Stimulated activated CD8-positive, alpha-beta memory T cell treated with anti-CD3 and anti-CD28 coated beads, Interleukin-7, amount 100 ng/mL, for 24 hours (primary cell): ENCODE measurements at places on chromosomes 3 and 15.

GRCh38 chr15:65945616-65946015 is 76.3 kb downstream of the RAB11A start:
- no peak for DNase-seq

GRCh38 chr3:60703008-60703407 is 548.2 kb downstream of the FHIT start:
- no peak for DNase-seq

- DNase-seq, result no peak
These were observed 42.6 kb upstream of the SLC4A7 start for GRCh38 chr3:27526614-27527315.

GRCh38 chr3:13463618-13464400 is 16.3 kb upstream of the HDAC11 start:
- DNase-seq, result no peak

- no peak for DNase-seq
These were observed 139.5 kb downstream of the LRIG1 start for GRCh38 chr3:66361356-66361755.

- no peak for DNase-seq
These were observed 15.2 kb downstream of the ITPR1 start for GRCh38 chr3:4508048-4508981.

GRCh38 chr3:179608931-179609720 is 4.5 kb downstream of the NDUFB5 start:
- DNase-seq, result no peak

DNA sequence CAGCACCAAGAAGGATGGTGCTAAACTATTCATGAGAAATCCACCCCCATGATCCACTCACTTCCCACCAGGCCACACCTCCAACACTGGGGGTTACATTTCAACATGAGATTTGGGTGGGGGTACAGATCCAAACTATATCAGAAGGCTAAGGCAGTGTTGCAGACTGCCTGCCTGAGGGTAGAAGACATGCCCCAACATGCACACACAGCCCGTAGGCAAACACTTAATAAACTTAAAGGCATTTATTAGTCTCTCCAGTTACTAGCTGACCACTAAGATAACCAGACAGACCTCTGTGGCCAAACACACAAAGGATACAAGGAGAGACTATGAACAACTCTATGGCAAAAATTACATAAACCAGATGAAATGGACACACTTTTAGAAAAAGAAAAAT is 10.2 kb downstream of the FAM162A start:
- DNase-seq, result no peak

DNA sequence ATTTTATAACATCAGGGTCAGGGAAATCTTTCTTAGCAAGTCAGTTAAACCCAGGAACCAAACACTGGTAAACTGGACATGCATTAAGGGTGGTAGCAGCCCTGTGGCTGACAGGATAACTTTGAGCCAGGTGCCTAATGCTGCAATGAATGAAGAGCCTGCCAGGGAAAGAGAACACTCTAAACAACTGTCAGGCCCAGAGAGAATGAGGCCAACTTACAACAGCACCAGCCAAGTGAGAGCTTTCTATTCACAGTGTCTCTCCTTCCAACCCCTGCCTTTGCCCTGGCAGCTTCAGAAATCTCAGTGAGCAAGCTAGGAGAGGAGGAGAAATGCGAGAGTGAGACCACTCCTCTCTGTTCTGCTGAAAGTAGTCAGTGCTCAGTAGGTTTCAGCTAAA is 50.4 kb upstream of the ATP2C1 start:
- DNase-seq, result no peak

GRCh38 chr3:151789853-151790463 is 24.0 kb upstream of the AADAC start:
- DNase-seq, result no peak

- DNase-seq, result no peak
These were observed 40.3 kb upstream of the ZCWPW2 start for GRCh38 chr3:28308196-28308595.

DNA sequence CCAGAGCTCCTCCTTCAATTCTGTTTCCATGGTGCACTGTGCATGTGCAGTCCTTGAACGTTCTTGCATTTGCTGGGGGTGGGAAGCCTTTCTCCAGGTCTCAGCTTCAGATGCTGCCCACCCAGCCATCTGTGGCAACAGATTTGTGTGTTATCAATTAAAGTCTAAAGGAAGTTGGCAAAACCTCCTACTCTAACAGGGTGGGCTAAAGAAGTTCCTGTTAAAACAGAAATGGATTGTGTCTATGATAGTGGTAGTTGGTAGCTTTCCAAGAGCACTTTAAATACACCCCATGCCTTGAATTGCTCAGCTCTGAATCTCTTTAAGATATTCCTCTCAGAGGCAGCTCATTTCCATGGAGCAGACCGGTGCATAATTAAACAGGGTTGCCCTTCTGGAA is 488.0 kb upstream of the SUCLG2 start:
- DNase-seq, result no peak

DNA sequence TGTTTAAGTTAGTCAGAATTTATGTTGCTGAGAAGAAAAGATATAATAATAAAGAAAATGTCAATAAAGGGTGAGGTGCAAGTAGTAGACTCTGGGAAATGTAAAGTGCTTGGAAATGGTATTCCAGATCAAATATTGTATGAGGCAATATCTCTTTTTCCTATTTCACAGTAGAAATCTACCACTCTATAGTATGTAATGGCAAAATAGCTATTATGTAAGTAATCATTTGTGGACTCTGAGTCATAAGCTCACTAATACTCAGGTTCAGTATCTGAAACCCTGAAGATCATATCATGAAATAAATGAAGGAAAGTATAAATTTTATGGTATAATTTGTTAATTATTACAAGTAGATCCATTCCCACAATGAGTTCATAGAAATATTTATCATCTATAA is 322.1 kb downstream of the PYDC2 start:
- DNase-seq, result no peak

GRCh38 chr3:118472586-118472985 is 562.1 kb downstream of the IGSF11 start:
- no peak for DNase-seq

DNA sequence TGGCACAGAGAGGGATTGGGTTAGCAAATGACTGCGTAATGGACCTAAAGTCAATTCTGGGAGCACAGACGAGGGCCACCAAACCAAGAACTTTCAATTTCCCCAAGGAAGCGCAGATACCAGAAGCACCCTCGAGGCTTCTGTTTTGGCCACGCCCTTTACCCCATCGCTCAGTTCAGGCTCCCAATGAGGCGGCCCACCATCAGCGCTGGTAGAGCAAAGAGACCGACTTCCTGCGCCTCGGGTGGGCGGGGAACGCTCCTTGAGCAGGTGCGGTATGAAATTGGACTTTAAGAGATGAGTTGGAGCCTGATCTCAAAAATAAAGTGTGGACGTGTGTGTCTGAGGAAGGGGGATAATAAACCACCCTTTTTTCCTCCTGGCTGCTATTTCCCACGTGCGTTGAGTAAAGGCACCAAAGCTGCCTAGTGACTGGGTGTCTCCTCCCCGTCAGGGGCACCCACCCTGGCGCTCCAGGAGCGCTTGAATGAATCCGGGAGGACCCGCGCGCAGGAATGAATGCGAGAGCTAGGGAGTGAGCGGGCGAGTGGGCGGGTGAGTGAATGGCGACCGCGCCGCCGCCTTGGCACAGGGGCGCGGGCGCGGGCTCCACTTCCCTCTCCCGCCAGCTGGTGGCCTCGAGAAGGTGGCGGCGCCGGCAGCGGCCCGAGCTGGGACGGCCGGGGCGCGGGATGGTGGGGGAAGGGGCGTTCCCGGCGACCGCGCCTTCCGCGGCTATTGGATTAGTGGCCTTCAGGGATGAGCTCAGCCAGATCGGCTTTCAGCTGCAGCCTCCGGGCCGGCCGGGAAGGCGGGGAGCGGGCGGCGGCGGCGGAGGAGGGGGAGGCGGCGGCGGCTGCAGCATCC is at the start of gene SPSB4:
SPSB4 (plus strand) TSS at position 772 of the 867 bp plus-strand sequence. CDS start 14,758 bp downstream, outside the sequence.
- DNase-seq, result no peak
